ENCODE measurements at places on chromosomes 13 and 19.

DNA sequence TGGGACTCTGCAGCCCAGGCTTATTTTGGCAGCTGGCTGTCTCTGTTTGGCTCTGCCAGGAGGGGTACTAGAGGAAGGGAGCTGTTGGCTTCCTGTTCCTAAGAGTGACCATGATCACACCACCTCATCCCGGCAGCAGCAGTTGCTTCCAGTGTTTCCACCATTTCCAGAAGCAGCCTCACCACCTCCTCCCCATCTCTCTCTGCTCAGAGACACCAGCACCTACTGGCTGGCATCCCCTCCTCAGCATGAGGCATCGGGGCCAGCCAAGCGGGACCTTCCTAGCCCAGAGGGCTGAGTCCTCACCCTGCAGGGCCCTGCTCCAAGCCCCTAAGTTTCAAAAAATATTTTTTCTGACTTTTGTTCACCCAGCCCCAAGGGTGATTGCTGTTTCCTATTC lies 59.0 kb downstream of the NUFIP1 start:
- DNase-seq: no peak

GRCh38 chr13:104571161-104571892 lies 1505.1 kb upstream of the SLC10A2 start:
- DNase-seq: no peak

- DNase-seq: no peak
Observed at GRCh38 chr13:19329365-19329764, 147.7 kb upstream of the TUBA3C start.

DNA sequence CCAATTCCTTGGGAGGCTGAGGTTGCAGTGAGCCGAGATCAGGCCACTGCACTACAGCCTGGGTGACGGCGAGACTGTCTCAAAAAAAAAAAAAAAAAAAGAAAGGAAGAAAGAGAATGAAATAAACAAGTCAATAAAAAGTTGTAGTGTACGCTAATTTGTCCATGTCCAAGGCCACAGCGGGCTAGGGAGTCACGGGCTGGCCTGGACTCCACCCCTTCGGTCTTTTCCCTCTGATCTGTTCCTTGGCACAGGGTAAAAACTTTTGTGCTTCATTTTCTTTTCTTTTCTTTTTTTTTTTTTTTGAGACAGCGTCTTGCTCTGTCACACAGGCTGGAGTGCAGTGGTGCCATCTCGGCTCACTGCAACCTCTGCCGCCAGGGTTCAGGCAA lies 19.4 kb upstream of the MKNK2 start:
- no peak for DNase-seq

DNA sequence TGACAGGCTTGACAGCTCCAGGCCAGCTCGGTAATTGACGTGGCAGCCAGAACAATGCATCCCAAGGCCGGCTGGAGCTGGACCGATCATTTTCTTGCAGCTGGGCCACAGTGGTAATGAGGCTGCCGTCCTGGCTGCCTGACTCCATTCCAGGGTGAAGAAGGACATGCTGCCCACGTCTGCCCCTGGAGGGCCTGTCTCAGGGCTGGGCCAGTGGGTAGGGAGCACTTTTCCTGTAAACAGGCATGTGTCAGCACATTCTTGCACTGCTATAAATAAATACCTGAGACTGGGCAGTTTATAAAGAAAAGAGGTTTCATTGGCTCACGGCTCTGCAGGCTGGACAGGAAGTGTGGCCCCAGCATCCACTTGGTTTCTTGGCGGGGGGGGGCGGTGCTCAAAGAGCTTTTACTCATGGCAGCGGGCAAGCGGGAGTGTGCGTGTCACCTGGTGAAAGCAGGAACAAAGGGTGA lies 38.1 kb upstream of the KCTD15 start:
- no peak for DNase-seq

DNA sequence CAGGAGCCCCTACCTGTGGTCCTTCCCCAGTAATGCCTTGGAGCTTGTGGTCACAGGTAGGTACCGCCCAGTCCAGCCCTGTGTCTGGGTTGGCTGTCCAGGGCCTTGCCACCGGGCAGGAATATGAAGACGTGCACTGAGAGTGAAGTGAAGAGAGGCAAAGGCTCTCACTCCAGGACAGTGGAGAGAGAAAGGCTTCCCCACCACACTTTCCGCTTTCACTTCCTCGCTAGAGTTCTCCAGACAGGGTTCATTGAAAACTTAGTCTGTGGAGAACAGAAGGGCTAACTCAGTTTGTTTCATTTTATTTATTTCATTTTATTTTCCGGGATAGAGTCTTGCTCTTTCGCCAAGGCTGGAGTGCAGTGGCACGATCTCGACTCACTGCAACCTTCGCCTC lies 14.2 kb downstream of the FCAR start:
- DNase-seq: no peak

GRCh38 chr19:2394442-2395292 lies 32.7 kb downstream of the TIMM13 start:
- no peak for DNase-seq

- no peak for DNase-seq
Observed at GRCh38 chr13:24460256-24460655, 52.3 kb downstream of the PARP4 start.

DNA sequence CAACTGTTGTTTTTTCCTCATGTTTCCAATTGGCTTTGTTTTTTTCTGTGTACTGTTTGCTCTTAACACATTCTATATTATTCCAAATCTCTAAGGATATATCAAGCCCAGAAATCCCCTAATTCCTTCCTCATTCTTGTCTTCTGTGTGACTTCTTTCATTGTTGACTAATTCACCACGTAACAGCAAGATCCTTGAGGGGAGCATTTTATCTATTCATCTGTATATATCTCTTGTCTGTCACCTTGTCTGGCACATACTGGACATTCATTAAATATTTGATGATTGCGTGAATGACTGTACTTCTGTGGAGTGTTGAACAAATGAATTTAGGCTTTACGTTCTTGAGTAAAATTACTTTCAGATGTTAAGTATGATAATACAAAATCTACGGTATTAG lies 44.8 kb upstream of the OLFM4 start:
- DNase-seq: no peak

DNA sequence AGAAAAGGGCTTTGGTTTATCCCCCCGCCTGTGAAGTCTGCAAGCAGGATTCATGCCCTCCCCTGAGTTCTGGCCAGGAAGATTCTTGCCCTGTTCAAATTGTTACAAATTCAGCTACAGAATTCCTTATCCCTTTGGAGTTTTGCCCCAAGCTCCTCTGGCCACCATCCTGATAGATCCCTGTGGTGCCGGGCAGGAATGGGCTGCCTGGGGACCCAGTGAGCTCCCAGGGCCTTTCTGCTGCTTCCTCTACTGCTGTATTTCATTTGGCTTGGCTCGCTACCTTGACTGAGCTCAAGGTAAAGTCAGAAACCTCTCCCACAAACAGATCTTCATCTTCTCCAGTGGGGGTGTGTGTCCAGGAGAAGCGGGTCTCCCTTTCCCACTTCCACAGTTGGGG lies 194.6 kb upstream of the NBEA start:
- DNase-seq: no peak

- no peak for DNase-seq
Observed at GRCh38 chr13:112532837-112533745, 54.9 kb downstream of the TUBGCP3 start.

DNA sequence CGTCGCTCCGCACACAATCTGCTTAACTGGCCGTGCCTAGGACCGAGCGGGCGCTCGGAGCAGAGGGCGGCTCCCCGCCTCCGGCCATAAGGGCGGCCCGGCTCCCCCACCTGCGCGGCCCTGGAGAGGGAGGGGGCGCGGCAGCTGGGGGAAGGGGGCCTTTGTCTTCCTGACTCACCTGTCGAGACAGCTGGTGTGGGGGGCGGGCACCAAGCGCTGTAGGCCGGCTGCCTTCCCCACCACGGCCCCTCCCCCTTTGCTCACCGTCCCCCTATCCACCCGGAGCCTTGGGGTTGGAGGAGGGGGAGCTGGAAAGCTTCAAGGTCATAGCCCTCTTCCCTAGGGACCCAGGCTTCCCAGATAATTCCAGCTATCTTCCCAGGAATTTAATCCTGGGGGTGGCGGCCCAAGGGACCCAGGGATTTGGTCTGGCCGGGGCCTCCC lies 1.2 kb downstream of the VASP start:
- no peak for DNase-seq

DNA sequence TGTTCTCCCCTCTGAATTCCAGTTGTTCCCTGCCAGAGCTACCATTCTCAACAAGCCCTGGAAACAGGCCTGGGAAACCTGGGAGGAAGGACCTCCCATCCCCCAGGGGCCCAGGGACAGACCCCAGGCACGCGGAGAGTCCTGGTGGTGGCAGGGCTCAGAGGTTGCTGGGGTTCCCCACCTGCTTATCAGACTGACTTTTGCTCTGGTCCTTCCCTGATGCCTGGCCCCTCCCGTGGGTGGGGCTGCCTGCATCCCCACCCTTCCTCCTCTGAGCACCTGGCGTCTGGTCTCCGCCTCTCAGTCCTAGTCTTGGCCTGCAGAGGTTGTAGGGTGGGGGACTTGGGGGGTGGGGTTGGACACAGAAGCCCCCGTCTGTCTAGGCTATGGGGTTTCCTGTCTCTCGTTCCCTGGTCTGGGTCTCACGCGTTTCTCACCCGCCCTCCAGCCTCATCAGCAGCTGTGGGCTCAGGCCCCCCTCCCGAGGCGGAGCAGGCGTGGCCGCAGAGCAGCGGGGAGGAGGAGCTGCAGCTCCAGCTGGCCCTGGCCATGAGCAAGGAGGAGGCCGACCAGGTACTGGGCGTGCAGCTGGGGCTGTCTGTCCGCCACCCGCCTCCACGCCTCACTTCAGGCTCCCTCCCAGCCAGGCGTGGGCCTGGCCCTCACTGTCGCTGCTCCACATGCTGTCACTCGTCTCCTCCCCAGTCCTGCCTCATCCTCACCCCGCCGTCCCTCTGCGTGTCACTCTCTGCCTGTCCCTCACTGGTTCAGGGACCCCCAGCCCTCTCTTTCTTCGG lies 13.6 kb downstream of the EPN1 start:
- no peak for DNase-seq

DNA sequence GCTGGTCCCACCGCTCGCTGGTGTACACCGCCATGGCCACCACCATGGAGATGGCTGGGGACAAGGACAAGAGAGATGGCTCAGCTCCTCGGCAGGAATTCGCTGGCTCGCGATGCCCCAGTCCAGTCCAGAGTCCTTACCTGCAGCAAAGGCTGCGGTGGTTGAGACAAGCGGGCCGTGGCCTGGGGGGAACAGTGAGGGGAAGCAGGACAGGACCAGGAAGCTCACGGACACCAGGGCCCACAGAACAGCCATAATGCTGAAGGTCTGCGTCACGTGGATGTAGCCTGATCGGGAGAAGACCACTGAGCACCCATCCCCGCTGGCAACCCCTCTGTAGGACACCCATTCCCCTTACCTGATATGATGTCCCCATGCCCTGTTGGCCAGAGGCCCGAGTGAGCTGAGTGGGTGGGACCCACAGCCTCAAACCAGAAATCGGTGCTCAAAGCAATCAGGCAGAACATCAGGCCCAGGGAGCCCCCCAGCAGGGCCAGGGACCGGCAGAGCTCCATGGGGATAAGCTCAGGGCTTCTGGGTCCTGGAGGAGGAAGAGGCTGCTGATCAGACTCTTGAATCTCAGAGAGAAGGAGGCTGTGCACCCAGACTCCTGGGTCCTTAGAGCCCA lies 319 bp downstream of the NKG7 start:
- no peak for DNase-seq

GRCh38 chr19:18160493-18160970 lies 7.6 kb downstream of the PIK3R2 start:
- DNase-seq: no peak

GRCh38 chr19:5035793-5036697 lies 67.1 kb downstream of the KDM4B start:
- DNase-seq: no peak

DNA sequence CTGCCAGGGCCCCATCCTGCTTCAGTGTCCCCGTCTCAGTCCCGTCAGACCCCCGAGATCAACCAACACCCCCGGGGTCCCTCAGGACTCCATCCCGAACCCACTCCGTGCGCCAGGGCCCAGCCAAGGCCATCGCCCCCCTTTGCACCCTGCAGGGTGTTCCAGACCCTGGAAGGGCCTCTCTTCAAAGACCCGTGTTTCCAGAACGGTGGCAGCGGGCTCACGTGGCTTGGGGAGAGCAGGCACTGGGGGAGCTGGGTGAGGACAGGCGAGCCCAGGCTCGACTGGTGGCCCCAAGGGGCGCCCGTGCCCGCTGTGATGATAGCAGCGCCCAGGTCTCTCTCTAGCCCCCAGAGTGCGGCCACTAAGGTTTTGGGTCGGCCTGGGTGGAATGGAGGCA lies 1.4 kb downstream of the KASH5 start:
- no peak for DNase-seq

DNA sequence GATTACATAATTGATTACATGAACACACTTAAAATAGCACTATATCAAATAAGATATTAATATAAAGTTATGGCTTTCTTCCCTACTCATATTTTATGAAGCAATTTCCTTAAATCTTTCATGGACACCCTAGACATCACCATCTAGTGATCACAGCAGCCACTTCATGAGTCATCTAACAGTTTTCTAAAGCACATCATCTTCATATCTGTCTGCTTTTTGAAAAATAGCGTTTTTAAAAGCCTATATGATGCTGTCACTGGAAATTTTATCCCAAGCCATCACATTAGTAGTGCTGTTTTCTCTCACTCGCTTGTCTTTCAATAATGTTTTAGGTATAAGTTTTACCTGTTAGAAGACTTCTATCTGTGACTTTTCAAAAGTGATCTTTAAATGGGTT lies 326.1 kb downstream of the SLITRK6 start:
- DNase-seq: no peak

GRCh38 chr19:1214299-1214861 lies 8.8 kb downstream of the STK11 start:
- no peak for DNase-seq

DNA sequence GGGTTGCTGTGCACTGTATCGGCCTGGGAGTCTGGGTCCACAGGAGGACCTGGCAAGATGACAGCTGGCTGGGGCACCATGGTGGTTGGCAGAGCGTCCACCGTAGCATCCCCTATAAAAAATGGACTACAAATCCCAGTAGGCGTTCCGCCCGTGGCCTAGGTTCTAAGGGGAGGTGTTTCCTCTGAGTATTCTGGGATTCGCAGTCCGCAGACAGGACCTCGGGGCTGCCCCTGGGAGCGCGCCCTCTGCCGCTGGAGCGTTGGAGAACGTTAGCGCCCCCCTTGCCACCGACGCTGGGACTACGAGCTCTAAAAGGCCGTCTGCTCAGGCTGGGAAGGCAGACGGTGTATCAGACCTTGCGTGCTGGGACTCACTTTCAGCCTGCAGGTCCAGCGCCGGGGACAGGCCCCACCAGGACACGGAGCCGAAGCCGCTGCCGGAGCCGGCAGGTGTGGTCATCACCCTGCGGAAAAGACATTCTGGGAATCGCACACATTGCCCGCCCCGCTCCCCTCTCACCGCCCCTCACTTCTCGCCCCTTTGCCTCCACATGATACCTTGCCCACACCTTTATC lies 372 bp downstream of the DNAAF3 start:
- DNase-seq: peak; percentile 62

Data from activated naive CD4-positive, alpha-beta T cell treated with anti-CD3 and anti-CD28 coated beads, Interleukin-2, amount 50 U/mL, for 72 hours (primary cell).